PC-9 (cell line): ENCODE measurements at places on chromosomes 13 and 19.

DNA sequence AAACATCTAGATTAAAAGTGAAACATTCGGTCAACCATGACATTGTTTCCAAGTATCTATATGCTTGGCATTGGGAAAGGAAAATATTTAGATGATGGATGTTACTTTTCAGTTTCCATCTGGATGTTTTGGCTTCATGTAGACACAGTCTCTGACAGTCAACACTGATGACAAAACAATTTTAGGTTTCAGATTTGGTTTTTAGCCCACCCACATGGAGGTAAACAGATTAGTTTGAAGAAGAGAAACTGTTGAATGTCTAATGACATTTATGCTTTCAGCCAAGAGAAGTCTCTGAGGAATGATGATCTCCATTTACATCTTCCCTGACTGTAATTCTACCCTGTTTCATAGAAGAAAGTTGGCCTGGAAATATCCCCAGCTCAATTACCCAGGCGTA, 379.1 kb downstream of the SLITRK6 start:
- no peak for DNase-seq

DNA sequence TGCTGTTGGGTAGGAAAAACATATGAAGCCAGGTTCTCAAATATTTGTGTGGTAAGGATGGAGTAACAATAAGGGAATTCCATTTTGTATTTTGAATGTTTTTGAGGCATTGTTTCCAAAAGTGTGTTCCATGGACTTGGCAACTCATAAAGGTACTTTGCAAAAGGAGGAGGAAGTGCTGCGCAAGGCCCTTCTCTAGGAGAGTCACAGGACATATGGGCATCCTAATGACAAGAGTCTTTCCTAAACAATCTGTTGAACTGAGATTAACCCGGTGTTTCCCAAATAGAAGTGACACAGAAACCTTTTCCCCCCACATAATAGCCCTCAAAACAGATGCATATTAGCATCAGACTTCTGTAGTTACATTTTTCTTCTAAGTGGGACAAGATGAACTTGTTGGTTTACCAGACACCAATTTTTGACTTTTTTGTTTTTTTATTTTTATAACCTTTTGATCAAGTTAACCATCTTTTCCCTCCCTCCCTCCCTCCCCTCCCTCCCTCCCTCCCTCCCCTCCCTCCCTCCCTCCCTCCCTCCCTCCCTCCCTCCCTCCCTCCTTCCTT, 209.3 kb downstream of the PCCA start:
- DNase-seq: no peak

DNA sequence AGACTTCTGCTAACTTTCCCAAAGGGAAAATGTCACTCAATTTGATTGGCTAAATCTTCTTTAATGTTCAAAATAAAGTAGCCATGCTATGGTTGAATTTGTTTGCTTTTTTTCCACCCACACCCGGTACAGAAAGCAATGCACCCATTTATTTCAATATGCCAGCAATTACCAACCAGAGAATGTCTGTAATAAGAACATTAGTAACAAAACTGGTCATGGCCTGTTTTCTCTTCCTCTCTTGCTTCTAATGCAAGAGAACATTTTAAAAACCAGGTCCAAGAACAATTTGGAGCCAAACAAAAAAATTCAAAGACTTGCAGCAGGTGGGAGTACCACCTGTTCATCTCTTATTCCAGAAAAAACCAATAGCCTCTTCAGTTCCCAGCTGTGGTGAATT, 1108.8 kb upstream of the PCDH20 start:
- DNase-seq: no peak

DNA sequence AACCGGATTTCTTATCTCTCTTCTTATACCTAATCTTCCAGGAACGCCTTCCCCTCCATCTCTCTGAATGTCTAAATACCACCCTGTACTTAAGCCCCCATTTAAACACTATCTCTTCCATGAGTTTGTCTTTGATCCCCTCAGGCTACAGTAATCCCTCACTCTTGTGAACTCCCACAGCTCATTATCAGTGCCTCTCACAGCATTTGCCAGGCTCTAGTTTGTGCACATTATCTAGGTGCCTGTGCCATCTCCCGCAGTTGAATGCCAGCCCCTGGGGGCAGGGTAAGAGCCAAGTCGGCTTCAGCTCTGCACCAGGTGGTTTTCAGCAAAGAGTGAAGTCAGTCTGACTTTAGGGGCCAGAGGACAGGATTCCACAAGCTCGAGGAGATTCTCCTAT, 71.4 kb downstream of the FREM2 start:
- no peak for DNase-seq

- DNase-seq: peak; percentile 69
Observed at GRCh38 chr19:45059258-45059965, 16.9 kb downstream of the ZNF296 start.

DNA sequence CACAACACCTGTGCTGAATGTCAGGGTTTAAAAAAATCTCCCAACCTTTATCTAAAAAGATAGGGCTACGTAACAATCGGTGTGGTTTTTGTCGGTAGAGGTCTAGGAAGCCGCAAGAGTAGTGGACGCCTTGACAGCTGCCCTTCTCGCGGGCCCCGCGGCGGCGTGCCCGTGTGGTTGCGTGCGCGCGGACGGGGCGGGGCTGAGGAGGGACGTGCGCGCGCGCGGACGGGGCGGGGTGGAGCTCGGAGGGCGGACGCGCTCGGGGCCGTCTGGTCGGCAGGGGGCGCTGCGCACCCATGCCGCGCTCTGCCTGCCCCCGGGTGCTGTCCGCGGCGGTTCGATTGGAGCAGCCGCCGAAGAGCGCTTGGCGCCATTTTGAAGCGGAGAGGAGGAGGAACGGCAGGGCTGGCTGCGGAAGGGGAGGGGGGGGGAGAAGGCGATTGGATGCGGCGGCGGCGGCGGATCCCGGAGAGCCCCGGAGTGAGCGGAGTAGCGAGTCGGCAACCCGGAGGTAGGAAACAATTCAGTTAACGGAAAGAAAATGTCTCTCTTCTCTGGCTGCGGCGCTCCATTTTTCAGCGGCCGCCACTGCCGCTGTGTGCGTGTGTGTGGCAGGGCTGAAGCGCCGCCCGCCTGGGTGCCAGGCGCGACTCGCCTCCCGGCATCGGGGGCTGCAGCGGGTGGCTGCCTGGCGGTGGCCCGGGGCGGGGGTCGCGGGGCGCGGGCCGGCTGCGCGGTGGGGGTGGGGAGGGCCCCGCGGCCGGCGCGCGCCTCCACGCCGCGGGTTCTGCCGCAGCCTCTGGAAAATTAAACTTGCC, at the start of gene PDS5B:
Gene PDS5B, plus strand, starts transcription at position 373 of the 821 bp plus-strand sequence. CDS start 62,321 bp downstream, outside the sequence.
- peak; percentile 91 for DNase-seq

DNA sequence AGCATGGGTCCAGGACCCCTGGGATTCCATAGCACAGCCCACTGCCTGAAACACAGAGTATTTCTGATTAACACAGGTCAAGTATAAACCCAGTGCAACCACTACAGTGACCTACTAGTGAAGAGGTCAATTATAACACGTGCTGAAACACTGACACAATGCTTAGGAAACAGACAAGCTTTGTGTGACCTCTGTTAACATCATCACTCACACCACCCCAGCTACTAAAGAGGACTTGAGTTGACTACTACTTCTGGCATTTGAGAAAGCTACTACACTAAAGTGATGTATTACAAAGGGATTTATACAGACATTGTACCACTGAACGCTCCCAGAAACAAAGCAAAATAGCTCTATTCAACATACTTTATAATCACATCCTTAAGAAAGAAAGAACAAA, 1935.9 kb upstream of the PCDH20 start:
- DNase-seq: no peak

DNA sequence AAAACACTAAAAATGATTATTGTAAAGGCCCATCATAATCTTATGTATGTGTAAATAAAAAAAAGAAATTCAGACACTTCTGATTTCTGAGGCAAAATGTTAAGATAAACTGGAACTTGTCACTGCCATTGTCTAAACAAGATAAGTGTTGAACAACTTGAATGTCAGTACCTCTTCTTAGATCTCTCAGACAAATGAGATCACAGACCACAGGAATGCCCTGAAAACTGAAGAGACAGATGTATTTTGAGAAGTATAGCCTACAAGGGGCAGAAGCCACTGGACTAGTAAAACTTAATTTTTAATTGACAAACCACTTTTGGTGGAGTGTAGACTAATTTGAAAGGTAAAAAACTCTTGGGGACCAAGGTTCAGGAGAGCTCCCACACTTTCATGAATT, 375.5 kb upstream of the SLITRK5 start:
- DNase-seq: no peak

DNA sequence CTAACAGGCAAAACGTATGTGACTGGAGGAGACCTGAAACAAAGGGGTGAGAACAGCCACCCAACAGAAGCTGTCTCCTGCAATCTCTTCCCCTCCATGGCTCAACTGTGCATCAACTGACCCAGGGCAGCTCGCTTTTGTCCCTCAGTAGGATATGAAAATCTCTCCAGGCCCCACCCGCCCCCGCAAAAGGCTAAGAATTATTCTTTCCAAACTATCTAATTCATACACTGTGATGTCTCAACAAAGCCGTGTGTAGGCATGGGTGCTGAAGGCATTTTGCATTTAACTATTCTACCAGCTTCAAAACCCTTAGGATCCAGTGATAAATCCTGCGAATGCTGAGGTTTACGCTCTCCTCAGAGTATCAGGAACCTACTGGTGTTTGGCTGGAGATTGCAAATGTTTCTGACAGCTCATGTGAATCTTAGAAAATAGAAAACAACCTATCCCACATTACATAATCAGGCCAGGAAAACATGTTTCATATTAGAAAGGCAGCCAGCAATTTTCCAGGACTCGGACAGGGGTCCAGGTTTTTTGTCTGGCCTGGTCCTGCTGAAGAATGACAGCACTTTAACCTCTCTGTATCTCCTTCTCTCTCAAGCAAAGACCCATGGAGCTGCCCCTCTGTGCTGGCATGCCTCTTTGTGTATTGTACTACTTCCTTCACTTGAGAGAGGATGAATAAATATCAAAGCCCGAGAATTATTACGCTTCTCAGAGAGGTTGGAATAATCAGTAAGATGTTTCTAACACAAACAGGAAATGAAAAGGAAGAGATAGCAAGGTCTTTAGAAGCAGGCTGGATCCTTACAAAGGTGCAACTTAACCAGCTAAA, 17.3 kb downstream of the DHRS12 start:
- no peak for DNase-seq

DNA sequence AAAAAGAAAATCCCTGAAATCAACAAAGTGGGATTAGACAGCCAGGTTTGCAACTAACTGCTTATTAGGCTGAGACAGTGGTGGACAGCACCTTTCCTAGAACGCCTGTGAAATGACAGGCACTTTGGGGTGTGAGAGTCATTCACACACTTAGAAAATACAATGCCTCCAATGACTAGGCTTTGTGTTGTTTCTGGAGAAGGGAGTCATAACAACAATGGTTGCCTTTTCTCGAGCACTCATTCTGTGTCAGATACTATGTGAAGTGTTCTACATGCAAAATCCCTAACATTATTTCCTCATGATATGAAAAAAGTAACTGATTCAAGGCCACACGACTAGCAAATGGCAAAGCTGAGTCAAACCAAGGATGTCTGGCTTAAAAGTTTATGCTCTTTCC, 41.2 kb downstream of the SACS start:
- DNase-seq: no peak

GRCh38 chr13:76976490-76976889, 15.4 kb upstream of the CLN5 start:
- DNase-seq: peak; percentile 28

DNA sequence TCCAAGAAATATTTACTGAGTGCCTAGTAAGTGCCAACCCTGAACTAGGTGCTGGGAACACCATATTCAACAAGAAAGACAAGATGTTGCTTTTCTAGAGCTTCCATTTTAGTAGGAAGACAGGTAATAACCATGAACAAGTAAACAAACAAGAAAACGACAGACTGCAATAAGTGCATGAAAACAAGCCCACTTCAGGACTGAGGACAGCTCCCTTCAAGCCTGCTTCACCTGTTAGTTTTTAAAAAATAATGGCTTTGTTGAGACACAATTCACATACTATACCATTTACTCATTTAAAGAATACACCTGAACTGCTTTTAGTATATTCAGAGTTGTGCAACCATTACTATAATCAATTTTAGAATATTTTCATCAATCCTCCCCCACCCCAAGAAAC, 30.4 kb downstream of the CYP4F22 start:
- DNase-seq: no peak

GRCh38 chr13:61898207-61898606, 482.6 kb upstream of the PCDH20 start:
- no peak for DNase-seq

GRCh38 chr19:45151320-45151719, 9.5 kb downstream of the NKPD1 start:
- no peak for DNase-seq

DNA sequence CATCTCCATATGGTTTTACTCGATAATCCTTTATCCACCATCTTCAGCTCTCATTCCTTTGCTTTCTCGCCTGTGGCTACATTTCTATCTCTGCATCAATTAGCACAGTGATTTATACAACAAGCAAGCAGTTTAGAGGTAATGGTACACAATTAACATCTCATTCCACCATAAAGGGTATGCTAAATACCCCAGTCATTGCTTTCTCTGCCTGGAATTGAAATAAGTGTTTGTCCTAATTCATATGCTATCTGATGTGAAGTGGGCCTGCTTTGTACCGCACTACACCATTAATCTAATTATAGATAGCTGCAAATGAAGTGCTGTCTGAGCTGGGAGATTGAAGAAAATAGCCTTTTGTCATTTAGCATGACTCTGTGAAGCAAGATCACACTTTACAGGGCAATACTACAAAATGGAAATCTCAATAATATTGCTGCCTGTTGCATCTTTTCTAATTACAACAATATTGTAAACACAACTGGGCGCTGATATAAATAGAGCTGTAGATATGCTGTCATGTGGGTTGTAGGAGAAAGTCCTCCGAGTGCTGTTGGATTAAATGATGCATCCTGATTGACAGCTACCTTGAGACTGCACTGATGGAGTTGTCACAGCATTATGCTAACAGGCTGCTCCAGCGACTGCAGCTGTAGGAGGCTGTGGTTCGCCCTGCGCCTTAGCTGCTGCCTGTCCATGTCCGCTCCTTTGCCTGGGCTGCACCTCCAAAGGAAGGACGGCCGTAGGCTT, 78.2 kb downstream of the GGACT start:
- no peak for DNase-seq

GRCh38 chr13:102729560-102730270, 34.9 kb upstream of the METTL21C start:
- DNase-seq: no peak

GRCh38 chr19:19514215-19514657, 1.1 kb downstream of the TSSK6 start:
- no peak for DNase-seq

- DNase-seq: peak; percentile 92
Observed at GRCh38 chr19:12722566-12723380, 959 bp downstream of the TNPO2 start.

DNA sequence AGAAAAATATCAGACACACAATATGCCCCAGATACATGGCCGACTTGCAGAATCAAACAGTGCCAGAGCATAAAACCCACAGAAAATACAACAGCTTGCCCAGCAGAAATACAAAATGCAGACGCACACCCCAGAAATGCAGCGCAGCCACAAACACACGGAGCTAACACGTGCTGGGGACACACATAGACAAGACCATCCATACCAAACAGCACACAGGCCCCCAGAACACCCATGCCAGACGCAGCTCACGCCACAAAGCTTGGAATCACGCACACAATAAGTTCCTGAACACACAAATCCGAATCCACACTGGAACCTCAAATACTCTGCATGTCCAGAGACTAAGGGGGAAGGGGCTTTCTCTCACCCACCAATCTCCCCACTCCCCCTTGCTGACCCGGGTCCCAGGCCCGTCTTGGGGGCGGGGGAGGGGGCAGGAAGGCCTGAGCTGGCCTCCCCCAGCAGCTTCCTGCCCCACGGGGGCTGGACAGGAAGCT, 17.2 kb downstream of the CCDC97 start:
- DNase-seq: no peak

- no peak for DNase-seq
Observed at GRCh38 chr19:55592391-55593090, 6.8 kb downstream of the FIZ1 start.
